Stimulated activated CD4-positive, alpha-beta T cell treated with anti-CD3 and anti-CD28 coated beads, Interleukin-4, amount 100 ng/mL, for 1 hour (primary cell): ENCODE measurements at places on chromosomes 11 and 22.

GRCh38 chr11:64518928-64519327 lies 72.1 kb upstream of the SLC22A12 start:
- no peak for DNase-seq

DNA sequence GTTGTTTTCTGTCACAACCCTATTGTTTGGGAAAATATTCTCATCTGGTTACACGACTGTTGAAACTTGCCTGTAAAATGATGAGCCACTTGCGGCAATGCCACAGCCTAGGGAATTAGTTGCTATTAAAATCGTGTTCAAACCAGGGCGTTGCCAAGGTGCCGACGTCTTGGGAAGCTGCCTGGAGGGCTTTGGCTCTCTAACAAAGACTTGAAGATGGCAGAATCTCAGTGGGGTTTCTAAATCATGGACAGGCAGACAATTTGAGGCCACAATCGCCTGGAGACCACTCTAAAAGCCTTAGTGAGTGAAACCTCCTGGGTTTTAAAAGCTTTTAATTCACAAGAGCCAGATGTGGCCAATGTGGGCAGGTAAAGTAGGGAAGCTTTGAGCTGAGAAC lies 117.2 kb upstream of the BMAL1 start:
- DNase-seq, result no peak

- no peak for DNase-seq
These were observed 11.0 kb upstream of the NECTIN1 start for GRCh38 chr11:119739975-119740374.

GRCh38 chr11:26865703-26866102 lies 128.2 kb upstream of the FIBIN start:
- DNase-seq, result no peak

DNA sequence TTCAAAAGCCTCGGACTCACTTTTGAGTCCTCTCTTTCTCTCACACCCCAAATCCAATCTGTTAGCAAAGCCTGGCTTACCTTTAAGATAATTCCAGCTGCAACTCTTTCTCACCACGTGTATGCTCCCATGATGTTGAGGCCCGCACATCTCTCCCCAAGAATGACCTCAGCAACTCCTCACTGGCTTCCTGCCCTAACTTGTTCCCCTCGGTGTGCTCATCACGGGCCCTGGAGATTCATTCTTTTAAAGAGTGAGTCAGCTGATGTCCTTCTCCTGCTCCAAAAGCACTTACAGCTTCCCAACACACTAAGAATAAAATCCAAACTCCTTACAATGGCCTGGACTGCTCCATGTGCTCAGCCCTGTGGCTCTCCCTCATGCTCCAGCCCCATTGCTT lies 1041.3 kb downstream of the OPCML start:
- no peak for DNase-seq

DNA sequence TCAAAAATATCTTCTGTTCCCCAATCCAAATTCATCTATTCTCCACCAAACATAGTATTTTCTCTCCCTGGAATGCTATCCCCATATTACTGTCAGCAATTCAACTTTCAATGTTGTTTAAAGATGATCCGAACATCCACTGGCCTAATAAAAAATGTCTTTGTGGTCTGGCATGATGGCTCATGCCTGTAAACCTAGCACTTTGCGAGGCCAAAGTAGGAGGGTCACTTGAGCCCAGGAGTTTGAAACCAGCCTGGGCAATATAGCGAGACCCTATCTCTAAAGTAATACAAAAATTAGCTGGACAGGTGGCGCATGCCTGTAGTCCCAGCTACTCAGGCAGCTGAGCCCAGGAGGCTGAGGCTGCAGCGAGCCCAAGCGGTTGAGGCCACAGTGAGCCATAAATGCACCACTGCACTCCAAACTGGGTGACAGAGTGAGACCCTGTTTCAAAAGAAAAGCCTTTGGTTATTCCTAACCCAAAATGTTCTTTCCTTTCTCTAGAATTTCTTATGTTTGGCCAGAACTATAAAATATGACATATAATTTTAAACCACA lies 29.8 kb downstream of the SIK3 start:
- no peak for DNase-seq

DNA sequence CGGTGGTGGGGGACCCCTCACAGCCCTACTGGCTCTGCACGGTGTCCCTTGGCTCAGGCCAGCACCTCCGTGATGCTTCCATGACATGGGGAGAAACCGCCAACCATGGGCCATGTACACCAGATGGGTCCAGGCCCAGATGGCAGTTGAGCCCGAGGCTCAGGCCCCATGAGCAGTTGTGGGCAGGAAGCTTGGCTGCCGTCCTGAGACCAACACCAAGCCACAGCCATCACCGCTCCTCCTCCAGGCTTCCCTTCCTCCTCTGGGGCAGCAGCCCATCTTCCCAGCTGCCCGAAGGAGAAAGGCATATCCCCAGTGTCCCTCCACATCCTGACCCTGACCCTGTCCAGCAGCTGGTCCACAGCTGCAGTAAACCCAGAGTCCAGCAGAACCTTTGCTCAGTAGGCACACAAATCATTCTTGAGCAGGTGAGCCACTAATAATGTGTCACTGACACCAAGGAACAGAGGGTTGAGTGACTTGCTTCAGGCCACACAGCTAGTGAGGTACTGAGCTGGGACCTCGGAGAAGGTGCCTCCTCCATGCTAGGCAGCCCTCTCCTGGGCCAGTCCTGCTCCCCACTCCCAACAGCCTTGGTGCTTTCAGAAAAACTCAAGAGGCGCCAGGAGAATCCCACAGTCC lies 204.9 kb downstream of the CTTN start:
- DNase-seq, result no peak

GRCh38 chr11:65778901-65779668 lies 1.7 kb downstream of the AP5B1 start:
- no peak for DNase-seq

DNA sequence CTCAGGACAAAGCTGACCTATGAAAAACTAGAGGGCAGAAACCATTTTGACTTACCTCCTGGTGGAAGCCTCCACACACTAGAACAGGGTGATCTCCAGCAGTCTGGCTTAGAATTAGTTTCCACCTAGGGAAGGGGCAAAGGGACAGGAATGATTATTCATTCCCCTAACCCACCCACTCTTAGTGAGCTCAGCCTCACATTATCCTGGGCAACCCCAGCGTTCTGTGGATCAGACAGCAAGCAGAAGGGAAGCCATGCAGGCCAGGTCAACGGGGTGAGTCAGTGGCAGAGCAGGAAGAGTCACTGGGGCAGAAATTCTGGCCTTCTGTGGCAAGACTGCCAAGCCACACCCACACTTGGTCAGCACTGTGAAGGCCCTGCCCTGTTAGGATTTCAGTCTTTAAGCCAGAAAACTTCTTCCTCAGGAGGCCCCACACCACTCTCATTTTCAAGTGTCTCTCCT lies 10.5 kb downstream of the NUMA1 start:
- no peak for DNase-seq

DNA sequence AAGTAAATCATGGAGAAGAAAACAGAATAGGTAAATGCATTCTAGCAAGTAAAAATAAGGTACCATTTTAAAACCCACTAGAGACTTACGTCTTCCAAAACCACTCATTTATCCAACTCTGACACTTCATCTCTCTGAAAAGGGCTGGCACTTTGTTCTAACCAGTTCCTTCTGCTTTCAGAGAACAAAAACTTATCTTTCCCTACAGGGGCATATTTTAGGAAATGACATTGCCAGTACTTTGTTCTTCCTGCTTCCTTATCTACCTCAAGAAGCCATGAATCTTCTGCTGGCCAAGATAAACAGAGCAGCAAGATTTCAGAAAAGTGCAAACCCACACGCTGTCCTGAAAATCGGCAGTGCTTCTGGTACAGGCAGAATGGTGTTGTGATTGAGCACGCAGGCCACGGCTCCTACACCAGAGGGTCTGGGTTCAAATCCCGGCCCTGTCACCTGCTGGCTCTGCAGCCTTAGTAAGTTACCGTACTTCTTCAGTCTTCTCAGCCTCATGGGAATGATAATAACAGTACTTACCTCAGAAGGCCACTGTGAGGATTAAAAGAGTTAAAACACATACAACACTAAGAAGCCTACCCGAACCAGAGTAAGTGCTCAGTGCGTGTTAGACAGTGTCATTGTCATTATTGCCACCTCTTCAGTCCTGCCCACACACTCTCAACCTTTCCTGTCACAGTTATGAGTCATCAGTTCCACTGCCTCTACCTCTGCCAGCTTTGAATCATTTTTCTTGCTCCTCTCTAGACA lies 11.0 kb downstream of the MPZL3 start:
- DNase-seq, result peak; percentile 38

DNA sequence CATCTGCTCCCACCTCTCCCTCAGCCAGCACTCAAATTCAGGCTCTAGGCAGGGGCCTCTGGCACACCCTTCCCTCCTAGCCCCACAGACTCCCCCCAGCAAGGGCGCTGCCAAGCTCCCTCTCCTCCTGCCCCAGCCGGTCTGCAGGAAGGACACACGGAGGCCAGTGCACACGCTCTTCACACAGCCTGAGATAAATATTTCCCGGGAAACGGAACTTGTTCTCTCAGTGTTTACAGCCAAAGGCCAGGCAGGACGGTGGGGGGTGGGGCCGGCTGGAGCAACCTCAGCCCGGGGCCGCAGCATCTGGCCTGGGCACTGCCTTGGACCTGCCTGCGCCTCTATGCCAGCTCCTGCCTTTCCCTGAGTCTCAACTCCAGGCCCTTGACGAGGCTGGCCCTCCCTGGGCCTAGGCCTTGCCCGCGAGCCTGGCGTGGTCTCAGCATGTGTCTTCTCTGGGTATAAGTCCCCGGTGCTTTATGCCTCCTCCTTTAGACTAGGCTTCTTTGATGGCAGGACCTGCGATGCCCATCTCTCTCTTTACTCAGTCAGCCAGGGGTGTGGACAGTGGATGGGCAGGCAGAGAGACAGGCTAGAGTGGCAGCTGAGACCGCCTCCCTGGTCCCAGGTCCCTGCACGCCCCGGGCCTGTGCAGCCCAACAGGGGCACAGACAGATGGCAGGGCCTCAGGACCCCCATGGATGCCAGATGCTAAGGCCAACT lies 48.4 kb downstream of the PDE2A start:
- no peak for DNase-seq

- peak; percentile 96 for DNase-seq
These were observed at the start of gene KBTBD3 for GRCh38 chr11:106076919-106077608. Gene KBTBD3 (minus strand): TSS chr11:106077347. CDS start chr11:106059097, 18,250 bp downstream.

DNA sequence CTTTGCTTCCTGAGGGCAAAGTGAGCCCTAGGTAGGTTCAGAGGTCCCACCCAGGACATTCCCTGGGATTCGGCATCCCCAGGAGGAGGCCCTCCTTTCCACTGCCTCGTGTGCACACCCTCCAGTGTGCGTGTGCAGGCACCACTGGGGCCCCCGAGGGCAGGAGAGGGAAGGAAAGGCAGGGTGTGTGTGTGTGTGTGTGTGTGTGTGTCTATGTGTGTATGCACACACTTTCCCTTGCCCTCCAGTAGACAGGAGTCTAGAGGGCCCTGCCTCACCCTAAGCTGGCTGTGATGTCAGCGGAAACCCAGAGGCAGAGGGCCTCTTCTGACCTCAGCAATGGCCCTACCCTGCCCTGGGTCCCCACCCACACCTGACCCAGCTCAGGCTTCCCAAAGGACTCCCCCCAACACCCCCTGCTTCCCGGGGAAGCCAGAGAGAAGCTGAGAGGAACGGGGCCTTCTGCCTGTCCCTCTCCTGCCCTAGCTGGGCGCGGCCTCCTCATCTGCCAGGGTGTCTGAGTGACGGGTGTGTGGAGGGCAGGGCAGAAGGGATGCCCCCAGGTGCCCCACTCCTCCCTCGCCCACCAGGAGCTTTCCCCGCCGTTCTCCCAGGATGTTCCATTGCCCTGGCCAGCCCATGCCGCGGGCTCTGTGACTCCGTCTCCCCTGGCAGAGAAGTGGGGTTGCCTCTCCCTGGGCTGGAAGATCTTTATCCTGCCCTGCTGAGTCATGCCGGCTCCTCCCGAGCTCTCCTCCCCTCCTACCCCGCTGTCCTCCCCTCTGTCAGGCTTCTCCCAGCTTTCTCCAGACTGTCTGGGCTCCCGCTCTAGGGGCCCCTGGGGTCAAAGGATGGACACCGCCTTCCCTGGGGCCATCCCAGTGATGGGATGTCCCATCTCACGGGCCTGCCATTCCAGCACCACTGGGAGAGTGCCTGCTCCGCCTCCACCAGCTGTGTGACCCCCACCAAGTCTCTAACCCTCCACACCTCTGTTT lies 6.0 kb upstream of the CLCF1 start:
- no peak for DNase-seq

DNA sequence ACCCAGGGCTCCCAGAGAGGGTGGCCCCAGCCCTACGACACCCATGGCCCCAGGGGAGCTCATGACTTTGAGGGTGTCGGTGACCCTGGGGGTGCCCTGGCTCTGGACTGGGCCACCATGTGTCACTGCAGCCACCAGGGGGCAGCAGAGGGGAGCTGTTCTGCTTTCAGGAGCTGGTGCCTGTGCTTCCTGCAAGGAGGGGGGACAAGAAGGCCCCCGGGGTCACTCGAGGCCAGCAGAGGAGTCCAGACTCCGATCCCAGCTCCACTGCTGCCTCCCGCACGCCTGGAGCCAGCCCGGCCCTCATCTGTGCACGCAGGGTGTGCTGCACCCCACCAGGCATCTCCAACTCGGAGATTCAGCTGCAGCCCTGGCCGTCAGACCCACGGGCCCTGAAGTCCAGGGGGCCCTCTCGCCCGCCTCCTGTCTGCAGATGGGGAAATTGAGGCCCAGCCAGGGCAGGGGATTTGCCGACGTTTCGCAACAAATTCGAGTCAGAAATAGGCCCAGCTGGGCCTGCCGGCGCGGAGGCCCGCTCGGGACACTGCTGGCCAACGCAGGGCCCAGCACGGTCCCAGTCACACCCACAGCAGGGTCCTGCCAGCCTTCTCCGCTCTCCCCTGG lies 29.5 kb upstream of the WNT7B start:
- DNase-seq, result peak; percentile 90

DNA sequence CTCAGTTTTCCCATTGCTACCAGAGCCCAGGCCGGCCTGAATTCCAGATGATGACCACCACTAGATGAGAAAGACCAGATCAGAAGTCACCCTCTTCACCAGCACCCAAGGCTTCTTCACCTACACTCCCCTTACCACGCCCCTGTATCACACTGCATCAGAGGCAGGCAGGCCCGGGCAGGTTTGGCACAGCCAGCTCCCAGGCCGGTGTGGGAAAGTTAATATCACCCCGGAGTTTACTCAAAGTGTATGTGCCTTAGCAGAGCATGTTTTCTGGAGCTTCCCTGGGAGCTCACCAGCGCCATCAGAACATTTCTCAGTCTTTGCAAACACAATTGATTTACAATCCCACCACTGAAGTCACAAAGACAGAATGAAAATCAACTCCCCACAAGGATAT lies 47.5 kb upstream of the POU2AF1 start:
- DNase-seq, result no peak

DNA sequence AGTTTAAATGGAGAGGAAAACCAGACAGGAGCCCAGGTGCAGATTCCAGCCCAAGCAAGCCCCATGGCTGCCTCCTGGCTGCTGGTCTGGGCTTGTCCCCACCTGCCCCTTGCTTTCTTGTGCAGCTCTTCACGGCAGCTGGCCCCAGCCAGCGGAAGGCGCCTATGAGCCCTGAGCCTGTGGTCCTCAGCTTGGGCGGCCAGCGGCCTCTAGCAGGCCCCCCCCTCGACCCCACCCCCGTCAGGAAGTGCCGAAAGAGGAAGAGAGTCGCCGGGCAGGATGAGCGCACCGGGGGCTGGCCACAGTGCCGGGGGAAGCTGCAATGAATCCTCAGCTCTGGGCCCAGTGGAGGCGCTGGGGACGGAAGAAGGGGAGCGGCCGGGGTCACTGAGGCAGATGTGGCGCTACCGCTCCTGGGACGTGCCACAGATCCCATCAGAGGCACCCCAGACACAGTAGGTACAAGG lies 2.1 kb upstream of the DGKZ start:
- no peak for DNase-seq
